ENCODE measurements at places on chromosomes 11 and 22. TPM values are rescaled to one million over a fixed set of nuclear protein-coding genes. Genes with fewer than 3 reads are reported as not detected.

The FAM118B gene
- 16.5 TPM for total RNA-seq

The C11orf16 gene
- total RNA-seq, result not detected

The CLTCL1 gene
- 26.7 TPM for total RNA-seq

The A4GALT gene
- total RNA-seq, result 103 TPM

The TUT1 gene
- 11.5 TPM for total RNA-seq

The OR4D10 gene
- total RNA-seq, result not detected

The GGTLC3 gene
- total RNA-seq, result not detected

The SLC5A12 gene
- total RNA-seq, result 18.5 TPM

The RBM4B gene
- 15.7 TPM for total RNA-seq

The LMO1 gene
- not detected for total RNA-seq

The FBLN1 gene
- 390 TPM for total RNA-seq

The PRR33 gene
- total RNA-seq, result 0.82 TPM

The OR10A2 gene
- not detected for total RNA-seq

The MB gene
- 10,770 TPM for total RNA-seq

The CLMP gene
- 19.7 TPM for total RNA-seq

The TMEM126A gene
- total RNA-seq, result 56.0 TPM

The OR5D14 gene
- not detected for total RNA-seq

The MTMR2 gene
- total RNA-seq, result 16.0 TPM

The HEPHL1 gene
- not detected for total RNA-seq

The UQCR10 gene
- 307 TPM for total RNA-seq

The KDELR3 gene
- total RNA-seq, result 6.9 TPM

The PHOX2A gene
- total RNA-seq, result not detected

The SLC1A2 gene
- total RNA-seq, result 1.7 TPM

The SDHD gene
- total RNA-seq, result 168 TPM

The PRODH gene
- total RNA-seq, result 9.7 TPM
